ENCODE measurements at places on chromosomes 3 and 15. TPM values are rescaled to one million over a fixed set of nuclear protein-coding genes. Genes with fewer than 3 reads are reported as not detected.

GRCh38 chr3:15645246-15645645, 43.7 kb downstream of the BTD start:
- DNase-seq, result no peak

- peak; percentile 82 for DNase-seq
Observed at GRCh38 chr15:69595009-69595791, 142.6 kb downstream of the RPLP1 start.

DNA sequence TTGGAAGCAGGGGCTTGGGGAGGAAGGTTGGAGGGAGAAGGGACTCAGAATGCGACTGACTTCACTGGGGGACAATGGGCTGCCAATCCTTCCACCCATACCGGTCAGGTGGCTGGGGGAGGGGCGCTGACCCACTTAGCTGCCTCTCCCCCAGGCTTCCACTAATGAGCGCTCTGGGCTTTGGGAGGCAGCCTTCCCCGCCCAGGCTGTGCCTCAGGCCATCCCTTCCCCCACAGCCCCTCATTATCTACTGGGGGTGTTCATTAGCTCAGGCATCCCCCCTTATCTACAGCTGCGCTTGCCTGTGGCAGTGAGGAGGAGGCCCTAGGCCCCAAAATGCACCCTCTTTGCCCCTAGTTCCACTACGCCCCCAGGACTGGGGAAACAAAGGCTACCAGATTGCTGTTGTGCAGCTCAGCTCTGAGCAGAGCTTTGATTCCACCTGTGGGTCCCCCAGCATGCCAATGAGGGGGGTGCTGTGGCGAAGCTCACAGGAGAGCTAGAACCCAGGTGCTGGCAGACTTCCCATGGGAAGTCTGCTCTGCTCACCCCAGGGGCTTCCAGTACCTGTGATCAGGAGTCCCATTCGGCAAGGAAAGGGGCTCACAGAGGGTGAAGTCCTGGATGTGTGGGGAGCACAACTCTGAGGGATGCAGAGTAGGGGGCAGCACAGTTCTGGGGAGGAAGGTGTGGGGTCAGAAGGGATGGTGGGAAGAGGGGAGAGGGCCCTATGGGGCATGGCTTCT, 29.4 kb upstream of the SEMA3F start:
- peak; percentile 45 for DNase-seq

DNA sequence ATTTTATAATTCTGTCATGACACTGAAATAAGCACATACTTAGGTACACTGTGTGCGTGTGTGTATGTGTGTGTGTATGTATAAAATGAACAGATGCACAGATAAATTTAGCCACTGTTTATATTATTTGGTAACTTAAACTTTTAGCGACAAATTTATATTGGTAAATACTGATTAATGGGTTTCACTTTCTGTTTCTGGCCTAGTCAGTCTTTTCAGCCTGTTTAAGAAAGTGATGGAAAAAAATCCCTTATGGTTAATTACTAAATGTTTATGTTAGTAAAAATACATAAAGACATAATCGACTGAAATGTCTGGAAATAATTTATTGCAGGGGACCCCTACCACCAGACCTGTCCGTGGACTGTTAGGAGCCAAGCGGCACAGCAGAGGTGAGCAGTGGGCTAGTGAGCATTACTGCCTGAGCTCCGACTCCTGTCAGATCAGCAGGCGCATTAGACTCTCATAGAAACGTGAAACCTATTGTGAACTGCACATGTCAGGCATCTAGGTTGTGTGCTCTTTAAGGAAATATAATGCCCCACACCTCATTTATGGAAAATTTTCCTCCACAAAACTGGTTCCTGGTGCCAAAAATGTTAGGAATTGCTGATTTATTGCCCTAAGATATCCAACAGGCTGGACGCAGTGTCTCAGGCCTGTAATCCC, 717.4 kb downstream of the SI start:
- no peak for DNase-seq

The TM4SF4 gene
- 0.57 TPM for total RNA-seq

DNA sequence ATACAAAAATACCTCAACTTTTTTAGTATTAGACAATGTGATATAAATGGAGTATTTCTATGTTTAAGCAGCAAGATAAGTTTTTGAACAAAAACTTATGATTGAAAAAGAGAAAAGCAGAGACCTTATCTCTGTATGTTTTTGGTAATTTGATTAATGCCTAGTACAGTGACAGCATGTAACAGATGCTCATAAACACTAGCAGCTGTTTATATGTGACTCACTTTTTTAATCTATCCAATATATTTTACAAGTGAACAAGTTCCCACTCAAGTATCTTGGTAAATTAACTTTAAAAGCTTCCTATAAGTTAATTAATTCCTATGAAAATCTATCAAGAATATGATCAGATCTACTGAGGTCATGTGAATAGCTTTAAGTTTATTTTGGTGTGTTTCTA, 55.1 kb downstream of the NGLY1 start:
- DNase-seq, result no peak

DNA sequence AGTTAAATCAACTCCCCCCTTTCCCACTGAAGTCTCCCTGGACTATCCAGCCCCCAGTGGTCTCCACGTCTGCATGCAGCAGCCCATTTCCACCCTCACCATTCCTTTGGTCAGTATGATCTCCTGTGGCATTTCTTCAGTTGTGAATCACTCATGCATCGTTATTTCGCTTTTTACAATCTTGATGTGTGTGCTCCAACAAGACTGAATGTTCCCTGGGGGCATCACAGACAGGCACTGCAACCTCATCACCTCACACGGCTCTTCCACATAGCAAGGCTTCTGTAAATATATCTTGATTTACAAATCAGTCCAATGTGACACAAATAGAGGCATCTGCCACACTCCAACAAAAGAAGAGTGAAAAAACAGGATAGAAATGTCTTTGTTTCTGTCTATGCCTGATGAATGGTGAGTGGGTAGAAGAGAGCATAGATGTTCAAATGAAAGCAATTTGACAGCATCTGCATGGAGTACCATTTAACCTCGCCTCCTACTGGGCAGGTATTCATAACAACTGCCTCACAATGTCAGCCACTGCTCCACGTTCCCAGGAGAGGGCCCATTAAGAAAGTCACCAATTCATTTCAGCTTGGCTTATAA, 5.2 kb downstream of the HEG1 start:
- no peak for DNase-seq

- DNase-seq, result no peak
Observed at GRCh38 chr3:81302045-81302444, 459.4 kb downstream of the GBE1 start.

DNA sequence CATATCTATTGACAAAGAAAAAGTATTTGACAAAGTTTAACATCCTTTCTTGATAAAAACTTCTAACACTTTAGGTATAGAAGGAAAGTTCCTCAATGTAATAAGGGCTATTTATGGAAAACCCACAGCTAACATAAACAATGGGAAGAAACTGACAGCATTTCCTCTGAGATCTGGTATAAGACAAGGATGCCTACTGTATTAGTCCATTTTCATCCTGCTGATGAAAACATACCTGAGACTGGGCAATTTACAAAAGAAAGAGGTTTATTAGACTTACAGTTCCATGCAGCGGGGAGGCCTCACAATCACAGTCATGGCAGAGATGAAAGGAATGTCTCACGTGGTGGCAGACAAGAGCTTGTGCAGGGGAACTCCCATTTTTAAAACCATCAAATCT, 17.8 kb upstream of the CLDN1 start:
- DNase-seq, result no peak

The SLC28A2 gene
- not detected for total RNA-seq

- no peak for DNase-seq
Observed at GRCh38 chr3:157069846-157070677, 89.9 kb downstream of the CCNL1 start.

The ROPN1 gene
- not detected for total RNA-seq

DNA sequence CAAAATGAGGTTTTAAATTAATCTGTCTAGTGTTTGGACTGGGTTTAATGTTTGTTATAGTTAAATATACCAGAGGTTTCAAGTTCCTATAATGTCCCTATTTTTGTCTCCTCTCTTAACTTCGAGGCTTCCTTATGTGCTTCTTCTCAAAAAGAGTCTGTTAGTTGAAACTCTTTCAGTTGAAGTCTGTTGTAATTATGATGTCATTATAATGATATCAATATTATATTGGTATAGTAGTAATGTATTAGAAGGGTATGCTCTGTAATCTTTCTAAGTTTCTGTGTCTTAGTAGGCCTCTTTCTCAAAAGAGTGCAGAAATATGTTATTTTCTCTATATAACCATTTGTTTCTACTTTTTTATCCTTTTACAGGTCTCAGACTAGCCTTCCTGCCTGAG, 1148.0 kb downstream of the NSUN3 start:
- no peak for DNase-seq

GRCh38 chr3:193989186-193989585, 146.8 kb upstream of the HES1 start:
- no peak for DNase-seq

The CCR9 gene
- total RNA-seq, result not detected

- DNase-seq, result peak; percentile 62
Observed at GRCh38 chr3:122944671-122945161, 82.8 kb downstream of the SEMA5B start.

- no peak for DNase-seq
Observed at GRCh38 chr15:88803920-88804247, 648 bp downstream of the ACAN start.

DNA sequence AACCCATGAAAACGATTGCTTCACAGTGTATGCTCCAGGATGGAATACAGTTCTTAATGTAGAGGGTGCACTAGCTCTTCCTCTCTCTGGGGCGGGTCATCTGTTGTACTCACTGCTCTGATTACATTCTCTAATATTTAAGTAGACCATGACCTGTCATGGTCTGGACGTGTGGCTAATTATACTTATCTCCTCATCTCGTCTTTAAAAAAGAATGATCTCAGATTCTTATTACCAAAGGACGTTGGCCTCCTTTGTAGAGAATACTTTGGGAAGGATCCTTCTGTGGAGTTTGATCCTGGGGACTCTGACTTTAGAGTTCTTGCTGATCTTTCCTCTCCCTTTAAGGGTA, 48.4 kb upstream of the TRAK1 start:
- DNase-seq, result no peak

DNA sequence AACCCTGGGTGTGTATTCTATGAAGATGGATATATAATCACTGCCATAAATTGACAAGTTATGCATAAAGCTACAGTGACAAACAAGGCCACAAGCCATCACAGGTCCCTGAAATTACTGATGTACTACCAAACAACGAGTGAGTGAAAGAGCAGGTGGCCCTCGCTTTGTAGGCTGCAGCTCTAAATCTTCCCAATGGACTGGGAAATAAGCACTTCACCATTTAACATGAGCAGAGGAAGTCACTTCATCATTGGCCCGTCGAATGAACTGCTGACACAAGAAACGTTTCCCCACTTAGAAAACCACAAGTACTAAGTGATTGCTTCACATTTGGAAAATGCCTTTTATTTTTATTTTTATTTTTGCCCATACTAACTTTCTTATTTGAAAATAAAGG, 218.0 kb downstream of the ZNF385D start:
- DNase-seq, result no peak

The CSPG4 gene
- 134 TPM for total RNA-seq

The IL17RB gene
- 0.46 TPM for total RNA-seq

The RTP3 gene
- total RNA-seq, result not detected

- no peak for DNase-seq
Observed at GRCh38 chr3:190323246-190323626, 990 bp upstream of the CLDN1 start.

DNA sequence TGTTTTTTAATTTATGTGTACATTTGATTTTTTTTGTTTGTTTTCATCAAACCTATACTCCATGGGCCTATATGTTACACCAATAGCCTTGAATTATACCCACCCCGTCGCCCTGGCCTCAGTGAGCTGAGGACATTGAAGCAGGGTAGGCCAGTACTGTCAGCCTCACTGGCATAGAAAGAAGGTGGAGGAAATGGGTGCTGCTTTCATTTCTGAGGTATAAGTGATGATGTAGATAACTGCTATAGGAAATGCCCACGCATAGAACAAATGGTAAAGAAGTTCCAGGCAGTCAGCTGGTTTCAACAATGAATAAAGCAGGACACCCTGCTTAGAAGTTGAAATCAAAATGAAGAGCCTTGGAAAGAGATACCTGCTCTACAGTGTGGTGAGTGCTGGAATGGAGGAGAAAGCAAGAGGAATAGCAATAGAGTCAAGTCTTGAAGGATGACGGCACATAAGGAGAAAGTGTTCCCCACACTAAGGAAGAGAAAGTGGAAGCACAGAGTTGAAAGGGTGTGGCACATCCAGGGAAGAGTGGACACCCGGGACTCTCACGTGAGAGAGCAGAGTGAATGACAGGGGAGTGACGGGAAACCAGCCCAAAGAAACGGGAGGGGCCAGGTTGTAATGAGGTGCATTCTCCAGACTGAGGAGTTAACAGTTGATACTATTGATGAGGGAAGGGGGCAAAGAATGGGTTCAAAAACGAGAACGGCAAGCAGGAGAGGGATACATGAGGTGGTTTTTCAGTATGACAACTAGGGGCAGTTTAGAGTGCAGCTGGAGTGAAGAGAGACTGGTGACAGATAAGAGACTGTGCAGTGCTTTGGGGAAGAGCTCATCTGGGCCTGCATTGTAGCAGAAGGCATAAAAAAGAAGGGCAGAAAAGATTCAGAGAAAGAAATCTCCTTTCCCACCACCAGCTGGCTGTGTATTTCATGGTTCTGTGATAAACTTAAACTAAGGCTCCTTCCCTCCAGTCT, 70.5 kb downstream of the KLHL25 start:
- no peak for DNase-seq

- no peak for DNase-seq
Observed at GRCh38 chr3:72633121-72633520, 215.1 kb downstream of the SHQ1 start.

The DPPA2 gene
- not detected for total RNA-seq

The CHRD gene
- 18.6 TPM for total RNA-seq

DNA sequence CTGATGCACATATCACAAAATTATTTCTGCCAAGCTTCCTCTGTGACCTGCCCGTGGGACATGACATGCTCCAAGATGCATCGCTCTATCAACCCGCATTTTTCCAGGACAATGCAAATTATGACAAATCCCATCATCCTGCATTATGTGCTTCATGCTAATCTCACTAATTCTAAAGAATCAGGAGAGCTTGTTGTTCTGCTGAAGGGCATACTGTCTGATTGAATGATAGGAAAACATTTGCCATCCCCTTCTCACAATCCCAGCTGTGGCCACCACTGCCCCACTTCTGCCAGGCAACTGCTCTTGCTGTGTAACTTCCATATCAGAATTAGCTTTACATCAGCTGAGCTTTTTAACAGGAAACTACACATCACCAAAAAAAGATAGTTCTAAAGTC, 203.5 kb upstream of the NANOGP8 start:
- no peak for DNase-seq

The OR5AC2 gene
- not detected for total RNA-seq

The KBTBD12 gene
- 2.1 TPM for total RNA-seq

- no peak for DNase-seq
Observed at GRCh38 chr3:117184574-117184973, 475.0 kb downstream of the TUSC7 start.

The TP53BP1 gene
- 30.5 TPM for total RNA-seq

The TIMP4 gene
- 19.2 TPM for total RNA-seq

Data from posterior vena cava (tissue), 2 donors.